Immature natural killer cell (primary cell): ENCODE measurements at places on chromosomes 11 and 22.

DNA sequence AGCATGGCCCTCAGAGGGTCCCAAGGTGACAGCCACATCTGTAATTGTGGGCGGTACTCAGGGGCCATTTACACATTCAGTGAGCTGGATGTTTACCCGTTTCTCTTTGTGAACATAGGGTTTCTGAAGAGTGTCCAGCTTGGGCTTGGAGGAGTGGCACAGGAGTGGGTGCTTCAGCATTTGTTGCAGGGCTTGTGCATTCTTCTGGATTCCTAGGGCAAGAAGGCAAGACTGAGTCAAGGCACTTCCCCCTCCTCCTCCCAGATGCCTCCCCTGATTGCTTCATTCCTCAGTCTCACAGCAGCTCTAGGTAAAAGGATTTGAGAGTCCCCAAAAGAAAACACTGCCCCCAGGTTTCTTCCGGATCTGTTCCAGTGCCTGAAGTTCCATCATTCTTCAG is 95.4 kb downstream of the RNF169 start:
- no peak for DNase-seq

GRCh38 chr11:67389477-67389876 is 2.3 kb upstream of the RAD9A start:
- peak; percentile 49 for DNase-seq

GRCh38 chr11:57395905-57396623 is 5.6 kb upstream of the PRG2 start:
- no peak for DNase-seq

DNA sequence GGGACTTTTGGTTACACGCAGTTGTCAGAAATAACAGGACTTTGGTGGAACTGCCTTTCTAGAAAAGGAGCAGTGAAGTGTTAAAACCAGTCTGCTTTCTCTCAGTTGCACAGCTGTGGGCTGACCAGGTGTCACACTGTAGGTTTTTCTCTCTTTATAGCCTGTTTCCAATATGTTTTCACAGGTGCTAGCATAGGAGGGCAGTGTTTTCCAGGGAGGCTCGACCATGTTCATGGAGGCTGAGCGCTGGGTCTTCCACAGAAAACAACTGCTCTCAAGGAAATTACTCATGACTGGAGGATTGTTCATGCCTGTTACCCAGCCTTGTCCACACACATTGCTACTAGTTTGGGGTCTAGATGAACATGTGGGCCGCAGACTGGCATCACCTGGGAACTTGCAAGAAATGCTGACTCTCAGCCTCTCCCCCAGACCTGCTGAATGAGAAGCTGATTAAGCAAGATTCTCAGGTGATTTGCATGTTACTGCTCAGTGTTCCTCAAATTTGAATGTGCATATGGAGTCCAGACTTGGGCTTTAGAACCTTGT is 157.7 kb downstream of the MAML2 start:
- no peak for DNase-seq

GRCh38 chr11:61844909-61845565 is 16.9 kb downstream of the FADS2 start:
- DNase-seq: no peak

DNA sequence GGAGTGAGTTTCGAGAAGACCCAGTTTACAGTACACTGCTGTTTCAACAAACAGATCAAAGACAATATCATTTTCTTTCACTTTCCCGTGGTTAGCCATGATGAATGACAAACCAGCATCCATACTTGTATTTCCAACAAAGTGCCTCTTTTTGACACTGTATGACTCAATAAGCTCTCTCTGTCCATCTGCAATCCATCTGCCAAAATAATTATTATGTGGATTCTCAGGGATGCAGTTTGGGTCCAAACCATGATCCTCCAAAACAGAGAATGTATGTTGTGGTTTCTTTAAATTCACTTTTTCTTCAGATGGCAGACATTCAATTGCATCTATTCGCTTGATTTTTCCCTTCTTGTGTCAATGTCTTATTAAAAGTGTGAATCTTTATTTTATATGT is 37.8 kb upstream of the RASD2 start:
- DNase-seq: no peak

- no peak for DNase-seq
Measured at GRCh38 chr11:2579315-2580060, 120.3 kb downstream of the KCNQ1OT1 start.

DNA sequence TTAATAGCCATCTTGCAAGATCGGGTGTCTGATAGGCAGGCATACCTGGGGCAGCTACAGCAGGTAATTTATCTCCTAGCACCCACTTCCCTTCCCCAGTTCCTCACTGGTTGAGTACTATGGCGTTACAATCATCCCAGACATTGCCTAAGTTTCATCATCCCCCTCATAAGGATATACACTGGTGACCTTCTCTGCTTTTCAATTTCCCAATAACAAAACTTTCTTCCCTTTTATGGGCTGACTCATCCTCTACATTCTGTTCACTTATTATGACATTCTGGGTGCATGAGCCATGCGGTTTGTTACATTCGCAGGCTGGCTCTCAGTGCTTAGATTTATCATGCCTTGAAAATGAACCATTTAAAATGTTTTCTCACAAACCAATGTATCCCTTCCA is 5.0 kb upstream of the MRPL11 start:
- no peak for DNase-seq

DNA sequence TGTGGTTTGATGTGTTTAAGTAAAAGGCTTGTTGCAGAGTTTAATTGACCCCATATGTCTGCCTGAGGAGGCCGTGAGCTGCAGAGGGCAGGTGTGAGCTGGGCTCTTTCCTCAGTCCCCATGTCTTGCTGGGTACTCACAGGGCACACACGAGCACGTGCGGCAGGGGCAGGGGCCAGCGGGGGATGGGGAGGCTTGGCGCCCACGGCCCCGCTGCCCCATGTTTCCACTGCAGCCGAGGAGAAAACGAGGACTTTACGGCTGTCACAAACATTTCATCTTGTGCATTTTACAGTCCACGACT is 24.7 kb upstream of the CCDC188 start:
- no peak for DNase-seq

DNA sequence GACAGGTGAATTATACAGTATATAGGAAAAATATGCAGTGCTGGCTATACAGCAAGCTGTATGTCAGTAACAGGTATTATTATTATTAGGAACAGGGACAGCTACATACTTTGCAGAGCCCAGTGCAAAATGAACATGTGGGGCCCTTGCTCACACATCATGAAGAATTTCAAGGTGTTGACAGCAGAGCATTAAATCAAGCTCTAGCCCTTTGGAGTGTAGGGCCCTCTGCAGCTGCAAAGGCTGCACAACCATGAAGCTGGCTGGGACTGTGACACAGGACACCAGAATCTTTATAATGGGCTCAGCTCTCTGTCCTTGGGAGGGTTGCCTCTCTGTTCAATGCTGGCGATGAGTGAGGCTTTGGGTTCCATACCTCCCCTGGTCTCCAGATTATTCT is 44.9 kb upstream of the DAGLA start:
- DNase-seq: no peak

DNA sequence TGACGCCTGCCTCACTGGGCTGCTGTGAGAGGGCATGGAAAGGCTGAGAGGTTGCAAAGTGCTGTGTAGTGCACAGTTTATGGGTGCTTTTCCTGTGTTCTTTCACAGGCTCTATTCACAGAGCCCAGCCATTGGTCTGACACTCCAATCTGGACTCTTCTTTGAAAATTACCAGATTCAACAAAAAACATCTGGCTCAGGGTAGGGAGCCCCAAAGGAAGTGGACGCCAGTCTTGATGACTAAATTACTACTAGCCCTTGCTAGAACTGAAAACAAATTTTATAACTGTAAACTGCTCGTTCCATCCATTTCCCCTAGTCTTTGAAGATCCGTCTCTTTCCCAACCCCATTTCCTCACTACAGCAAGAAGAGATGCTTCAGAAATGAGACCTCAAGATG is 178.6 kb downstream of the TENM4 start:
- DNase-seq: no peak

- DNase-seq: no peak
Measured at GRCh38 chr11:17692931-17693330, 26.4 kb upstream of the MYOD1 start.

DNA sequence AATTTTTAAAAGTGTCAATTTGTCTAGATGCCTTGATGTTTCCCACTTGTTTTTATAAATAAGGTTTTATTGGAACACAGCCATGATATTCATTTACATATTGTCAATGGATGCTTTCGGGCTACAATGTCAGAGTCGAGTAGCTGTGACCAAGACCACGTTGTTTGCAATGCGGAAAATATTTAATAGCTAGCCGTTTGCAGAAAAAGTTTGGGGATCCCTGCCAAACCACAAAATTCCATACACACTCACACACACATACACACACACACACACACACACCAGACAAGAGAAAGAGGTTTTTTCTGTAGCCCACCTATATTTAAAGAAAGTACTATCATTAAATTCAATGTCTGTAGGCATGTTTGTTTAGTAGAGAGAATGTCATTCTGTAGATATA is 58.3 kb downstream of the TYR start:
- no peak for DNase-seq

GRCh38 chr11:66075273-66075672 is 5.2 kb downstream of the PACS1 start:
- DNase-seq: no peak

GRCh38 chr11:67572747-67573419 is 10.7 kb upstream of the GSTP1 start:
- DNase-seq: peak; percentile 49

DNA sequence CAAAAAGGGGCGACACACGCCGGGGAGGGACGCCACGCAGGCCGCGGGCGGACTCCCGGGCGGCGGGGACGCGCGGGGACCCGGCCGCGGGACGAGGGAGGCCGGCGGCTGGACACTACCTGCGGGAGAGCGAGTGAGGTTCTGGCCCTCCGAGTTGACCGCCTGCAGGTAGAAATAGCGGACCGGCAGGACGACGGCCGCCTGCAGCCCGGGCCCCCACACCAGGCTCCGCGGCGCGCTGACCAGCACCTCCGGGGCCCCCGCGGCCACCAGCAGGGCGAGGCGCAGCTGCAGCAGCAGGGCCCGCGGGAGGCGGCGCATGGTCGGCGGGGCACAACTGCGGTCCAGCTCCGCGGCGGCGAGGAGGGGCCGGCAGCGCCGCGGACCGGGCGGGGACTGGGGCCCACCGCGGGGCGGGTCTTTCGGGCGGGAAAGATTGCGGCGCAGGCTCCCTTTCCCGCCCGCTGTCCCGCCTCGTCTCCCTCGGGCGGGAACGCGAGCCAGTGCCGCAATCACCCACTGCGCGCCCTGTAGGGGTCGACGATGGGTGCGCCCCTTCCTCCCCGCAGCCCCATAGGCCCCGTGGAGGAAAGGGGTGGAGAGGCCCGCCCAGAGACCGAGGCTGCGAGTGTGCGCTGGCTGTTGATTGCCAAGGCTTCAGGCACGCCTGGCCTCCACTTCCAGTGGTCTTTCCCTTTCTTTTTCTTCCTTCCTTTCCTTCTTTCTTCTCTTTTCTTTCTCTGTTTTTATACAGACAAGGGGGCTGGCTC is at the start of gene POGLUT3:
Gene POGLUT3 (minus strand): TSS at position 339 of the 770 bp plus-strand sequence. CDS start 18 bp downstream, at position 321.
- peak; percentile 61 for DNase-seq

- no peak for DNase-seq
Measured at GRCh38 chr11:119907878-119908572, 179.0 kb upstream of the NECTIN1 start.

DNA sequence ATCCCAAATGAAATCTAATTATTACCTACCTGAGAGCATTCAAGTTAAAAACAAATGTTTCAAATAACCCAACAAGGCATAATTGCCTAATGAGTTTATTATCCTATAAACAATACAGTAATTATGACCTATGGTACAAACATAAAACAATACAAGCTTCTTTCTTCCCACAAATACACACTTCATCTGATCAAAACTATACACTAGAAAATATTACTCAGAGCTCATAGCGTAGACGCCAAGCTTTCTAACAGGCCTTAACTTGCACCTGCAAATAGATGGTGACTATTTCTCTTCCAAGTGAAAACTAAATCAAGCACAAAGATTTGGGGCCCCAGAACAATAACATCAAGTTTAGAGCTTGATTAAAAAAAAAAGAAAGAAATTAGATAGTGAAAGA is 78.1 kb downstream of the SOX6 start:
- no peak for DNase-seq

- no peak for DNase-seq
Measured at GRCh38 chr11:64120951-64121569, 44.9 kb downstream of the MACROD1 start.

GRCh38 chr11:109978895-109979294 is 114.3 kb upstream of the ZC3H12C start:
- DNase-seq: no peak

- DNase-seq: no peak
Measured at GRCh38 chr11:69664103-69664775, 10.9 kb downstream of the LTO1 start.

DNA sequence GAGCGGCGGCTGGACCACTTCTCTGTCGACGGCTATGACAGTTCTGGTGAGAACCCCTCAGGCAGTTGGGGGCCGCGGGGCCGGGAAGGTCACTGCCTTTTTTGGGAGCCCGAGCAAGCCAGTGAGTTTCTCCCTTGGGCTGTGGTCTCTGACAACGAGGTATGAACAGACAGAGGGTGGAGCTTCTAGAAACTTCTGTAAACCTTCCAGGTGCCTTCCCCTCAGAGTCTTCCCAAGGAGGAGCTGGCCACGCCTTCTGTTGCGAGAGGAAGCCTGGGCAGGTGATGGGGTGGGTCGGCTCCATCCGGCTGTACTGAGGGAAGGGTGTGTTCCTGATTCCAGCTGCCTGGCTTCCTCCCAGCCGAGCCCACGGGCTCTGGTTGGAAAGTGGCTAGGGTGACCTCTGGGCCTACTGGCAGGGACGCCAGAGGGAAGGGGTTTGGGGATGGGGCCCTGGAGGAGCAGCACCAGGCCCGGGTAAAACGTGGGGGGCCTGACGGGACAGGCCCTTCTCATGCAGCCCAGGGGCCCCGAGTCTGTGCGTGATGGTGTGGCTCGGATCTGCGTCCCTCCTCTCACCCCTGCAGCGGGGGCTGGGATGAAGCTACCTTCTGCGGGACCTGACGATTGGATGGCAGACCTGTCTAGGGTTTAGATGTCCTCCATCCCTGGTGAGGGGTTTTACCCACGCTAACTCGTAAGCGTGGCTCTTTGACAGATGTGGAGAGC is 110.8 kb downstream of the KCNQ1OT1 start:
- DNase-seq: no peak

DNA sequence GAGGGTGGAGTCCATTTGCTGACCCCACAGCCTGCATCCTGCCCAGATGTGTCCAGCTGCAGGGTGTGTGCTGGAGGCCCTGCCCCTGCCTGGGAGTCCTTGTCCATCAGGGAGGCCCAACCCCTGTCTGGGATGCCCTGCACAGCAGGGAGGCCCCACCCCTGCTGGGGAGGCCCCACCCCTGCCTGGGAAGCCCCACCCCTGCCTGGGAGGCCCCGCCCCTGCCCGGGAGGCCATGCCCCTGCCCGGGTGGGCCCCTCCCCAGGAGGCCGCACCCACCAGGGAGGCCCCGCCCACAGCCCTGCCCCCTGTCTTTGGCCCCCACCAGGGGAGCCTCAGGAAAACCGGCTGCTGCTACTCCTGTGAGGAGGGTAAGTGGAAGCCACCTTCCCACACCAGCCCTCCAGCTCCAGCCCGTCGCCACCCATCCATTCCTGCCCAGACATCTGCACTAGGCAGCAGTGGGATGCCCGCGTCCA is 37.2 kb downstream of the MUC5B start:
- peak; percentile 20 for DNase-seq
